ENCODE measurements at places on chromosomes 11 and 22.

DNA sequence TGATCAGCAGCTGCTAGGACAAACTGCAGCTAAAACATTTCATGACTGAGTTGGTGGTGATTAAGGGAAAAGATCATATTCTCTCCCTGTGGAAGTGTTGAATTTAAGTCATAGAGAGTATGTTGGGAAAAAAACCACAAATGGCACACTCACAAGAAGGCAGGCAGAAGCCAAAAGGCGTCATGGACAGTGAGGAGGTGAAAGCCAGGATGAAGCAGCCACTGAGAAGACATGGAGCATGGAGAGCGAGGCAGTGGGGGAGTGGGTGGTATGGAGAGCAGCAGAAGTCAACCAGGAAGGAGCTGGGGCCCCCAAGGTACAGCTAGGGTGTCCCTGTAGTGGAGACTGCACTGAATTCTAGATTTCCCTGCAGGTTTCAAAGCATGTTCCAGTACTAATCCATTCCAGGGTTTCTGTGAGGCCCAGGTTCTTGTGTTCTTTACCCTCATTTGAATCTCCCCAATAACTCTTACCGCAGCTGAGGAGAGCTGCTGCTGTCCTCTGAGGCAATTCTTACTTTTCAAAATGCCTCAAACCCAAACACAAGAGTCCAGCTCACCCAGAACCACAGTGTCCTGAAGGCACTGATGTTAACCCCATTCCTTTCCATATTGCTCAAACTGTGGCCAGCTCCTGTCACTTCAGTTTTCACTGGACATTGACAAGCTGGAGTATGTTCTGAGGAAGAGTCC lies 191.8 kb upstream of the E2F8 start:
- no peak for DNase-seq

DNA sequence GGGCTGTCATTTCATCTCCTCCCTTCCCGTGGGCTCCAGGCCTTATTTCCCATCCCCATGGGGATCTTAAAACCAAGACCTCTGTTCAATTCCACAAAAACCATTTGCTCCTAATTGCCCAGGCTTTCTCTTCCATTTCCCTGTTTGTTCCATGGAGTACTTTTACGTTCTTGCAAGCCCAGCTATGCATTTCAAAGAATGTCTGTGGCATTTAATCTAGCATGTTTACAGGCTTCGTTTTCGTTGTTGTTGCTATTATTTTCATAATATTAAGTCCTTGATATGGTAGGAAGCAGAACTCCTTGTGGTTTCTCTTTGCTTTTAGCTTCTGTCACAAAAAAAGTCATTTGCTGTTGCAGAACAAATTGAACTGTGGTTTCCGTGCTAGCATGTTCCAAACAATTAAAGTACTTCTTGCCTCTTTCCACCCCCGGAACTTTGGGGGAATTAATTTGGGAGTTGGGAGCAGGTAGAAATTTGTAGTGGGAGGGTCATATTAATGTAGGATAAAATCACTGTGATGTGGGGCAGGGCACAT lies 68.1 kb upstream of the SLC22A12 start:
- no peak for DNase-seq

DNA sequence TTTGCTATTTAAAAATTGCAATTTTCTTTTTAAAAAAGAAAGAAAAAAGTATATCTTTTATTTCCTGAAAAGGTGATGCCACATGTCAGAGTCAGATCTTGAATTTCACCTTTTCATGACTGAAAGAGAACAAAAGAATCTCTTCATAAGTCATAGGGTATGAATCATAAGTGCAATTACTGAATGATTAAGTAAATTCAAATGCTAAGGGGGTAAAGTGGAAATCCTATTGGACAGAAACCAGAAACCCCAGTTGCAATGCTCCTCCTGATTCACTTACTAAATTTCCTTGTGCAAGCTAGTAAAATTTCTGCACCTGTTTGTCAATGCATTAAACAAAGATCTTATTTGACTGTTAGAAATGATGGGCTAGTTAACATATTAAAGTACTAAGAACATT lies 8.2 kb upstream of the PRRG4 start:
- DNase-seq, result no peak

GRCh38 chr11:47171856-47172255 lies 4.8 kb downstream of the ARFGAP2 start:
- no peak for DNase-seq

GRCh38 chr22:47918276-47918921 lies 1155.9 kb downstream of the TBC1D22A start:
- no peak for DNase-seq

DNA sequence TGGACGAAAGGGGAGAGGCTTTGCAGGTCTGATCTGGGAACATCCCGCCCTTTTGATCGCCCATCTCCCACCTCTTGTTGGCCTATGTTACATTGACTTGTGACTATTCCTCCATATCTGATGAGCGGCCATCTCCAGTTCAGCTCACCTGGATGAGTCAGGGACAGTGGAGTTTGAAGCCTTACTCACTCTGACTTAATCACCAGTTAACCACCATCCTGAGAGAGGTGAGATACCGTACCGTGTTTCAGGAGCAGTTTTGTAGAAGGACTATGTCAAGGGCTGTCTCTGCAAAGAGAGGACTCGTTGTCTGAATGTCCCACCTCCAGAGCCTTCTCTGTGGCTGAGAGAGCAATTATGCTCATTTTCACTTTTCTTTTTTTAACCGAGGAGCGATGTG lies 771.7 kb downstream of the NTM start:
- DNase-seq, result no peak

GRCh38 chr11:117925198-117925925 lies 3.8 kb downstream of the TMPRSS13 start:
- no peak for DNase-seq

DNA sequence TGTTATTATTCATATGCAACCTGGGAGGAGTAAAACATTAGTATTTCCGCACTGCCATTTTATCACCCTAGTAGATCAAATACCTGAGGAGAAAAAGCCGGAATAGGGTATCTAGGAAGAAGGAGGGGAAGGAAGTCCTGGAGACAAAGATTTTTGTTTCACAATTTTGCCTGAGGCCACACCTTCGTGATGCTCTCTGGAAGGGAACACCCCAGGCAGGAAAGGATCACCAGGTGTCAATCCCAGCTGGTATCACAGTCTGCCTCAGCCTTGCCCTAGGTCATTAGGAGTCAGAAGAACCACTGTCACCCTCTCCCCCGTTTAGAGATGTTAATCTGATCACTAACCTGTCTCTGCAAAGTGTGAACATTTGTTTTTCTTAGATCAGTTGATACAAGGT lies 35.4 kb upstream of the IGSF9B start:
- DNase-seq, result no peak

DNA sequence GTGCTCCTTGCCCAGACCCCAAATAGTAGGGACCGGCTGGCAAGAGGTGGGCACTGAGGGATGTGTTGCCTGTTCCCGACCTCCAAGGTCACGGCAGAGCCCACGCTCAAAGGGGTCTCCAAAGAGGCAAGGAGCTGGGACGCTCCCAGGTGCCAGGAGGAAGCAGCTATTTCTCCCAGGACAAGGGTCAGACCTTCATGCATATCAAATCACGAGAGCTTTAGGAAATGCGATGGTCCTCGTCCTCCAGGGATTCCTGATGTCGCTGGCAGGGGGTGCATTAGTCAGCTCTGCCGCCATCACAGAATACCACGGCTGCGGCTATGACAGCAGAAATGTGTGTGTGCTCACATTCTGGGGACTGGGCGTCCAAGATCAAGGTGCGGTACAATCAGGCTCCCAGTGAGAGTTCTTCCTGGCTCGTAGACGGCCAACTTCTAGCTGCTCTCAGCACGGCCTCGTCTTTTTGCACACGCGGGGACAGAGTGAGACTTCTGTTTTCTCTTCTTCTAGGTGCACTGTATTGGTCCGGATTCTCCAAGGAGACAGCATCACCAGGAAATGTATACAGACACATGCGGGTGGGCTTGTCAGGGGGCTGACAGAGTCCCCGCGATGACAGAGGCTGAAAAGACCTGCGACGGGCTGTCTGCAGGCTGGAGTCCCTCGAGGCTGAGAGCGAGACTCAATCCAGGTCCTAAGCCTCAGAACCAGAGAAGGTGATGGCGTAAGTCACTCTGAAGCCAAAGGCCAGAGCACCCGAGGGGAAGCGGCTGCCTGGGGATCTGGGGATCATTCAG lies 81.6 kb downstream of the SHANK2 start:
- DNase-seq, result no peak

- peak; percentile 75 for DNase-seq
Measured at GRCh38 chr11:67572747-67573419, 10.7 kb upstream of the GSTP1 start.

- no peak for DNase-seq
Measured at GRCh38 chr11:61109671-61110070, 7.4 kb downstream of the CD5 start.

DNA sequence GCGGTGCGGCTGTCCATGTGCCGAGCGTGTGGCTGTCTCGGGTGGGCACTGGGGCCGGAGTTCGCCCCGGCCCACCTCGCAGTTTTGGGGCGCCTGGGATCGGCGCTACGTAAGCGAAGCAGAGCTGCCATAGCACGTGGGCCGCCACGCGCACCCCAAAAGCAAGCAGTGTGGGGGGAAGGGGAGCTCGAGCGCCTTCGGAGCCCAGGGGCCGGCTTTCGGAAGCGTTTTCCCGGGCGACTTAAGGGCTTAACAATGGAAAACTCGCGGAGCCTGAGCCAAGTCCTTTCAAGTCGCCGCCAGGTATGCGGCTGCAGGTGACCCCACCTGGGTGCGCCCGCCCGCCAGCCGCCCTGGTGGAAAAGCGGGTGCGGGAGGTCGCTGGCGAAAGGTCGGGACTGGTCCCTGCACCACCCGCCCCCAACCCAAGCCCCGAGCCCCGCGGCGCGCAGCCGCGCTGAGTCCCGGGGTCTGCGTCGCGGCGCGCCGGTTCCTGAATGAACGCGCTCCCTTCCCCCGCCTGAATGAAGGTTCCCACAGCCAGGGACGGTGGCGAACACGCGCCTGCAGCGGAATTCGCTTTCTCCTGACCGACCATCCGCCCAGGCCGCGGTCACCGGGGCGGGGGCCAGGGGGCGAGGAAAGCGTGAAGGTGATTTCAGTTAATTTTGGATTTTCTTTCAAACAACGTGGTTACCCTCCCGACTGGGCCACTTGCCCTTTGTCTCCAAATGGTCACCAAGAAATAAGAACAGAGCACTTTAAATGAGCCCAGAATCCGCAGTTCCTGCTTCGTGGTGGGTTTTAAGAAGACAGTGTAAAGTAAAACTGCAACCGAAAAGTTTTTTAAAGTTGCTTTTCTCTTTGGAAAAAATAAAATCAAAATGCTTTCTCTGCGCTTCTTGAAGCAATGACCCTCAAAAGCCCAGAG lies 2.8 kb upstream of the CCND1 start:
- no peak for DNase-seq

DNA sequence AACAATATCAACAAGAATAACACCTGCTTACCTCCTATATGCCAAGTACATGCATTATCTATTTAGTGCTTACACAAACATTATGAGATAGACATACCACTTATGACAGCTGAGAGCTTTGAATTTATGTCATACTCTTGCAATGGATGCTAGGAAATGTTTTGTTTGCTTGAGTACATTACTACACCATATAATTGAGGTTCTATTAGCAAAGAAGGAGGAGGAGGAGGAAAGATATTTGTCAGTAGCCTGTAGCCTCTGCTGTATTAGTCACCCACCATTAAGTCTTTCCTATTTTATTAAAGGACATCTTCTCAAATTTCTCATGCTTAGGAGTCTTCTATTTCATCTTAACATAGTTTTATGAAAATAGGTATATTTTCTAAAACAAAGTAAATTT lies 6.4 kb downstream of the ANO5 start:
- no peak for DNase-seq

DNA sequence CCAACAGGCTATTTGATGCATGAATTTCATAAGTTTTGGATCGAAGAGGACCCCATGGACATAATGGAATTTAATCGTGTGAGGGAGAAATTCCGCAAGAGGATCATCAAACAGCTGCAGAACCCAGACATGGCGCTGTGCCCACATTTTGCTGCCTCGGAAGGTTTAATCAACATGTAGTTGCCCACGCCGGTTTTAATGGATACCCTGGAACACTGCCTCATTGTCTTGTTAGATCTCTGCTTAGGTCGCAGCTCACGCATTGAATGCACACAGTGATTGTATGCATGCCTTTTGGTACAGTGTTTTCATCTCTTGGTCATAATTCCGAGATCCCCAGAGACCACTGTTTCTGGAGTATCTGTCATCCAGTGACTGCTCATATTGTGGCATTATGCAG lies 46.8 kb downstream of the SLN start:
- DNase-seq, result no peak

GRCh38 chr11:131910523-131911387 lies 540.3 kb downstream of the NTM start:
- no peak for DNase-seq

DNA sequence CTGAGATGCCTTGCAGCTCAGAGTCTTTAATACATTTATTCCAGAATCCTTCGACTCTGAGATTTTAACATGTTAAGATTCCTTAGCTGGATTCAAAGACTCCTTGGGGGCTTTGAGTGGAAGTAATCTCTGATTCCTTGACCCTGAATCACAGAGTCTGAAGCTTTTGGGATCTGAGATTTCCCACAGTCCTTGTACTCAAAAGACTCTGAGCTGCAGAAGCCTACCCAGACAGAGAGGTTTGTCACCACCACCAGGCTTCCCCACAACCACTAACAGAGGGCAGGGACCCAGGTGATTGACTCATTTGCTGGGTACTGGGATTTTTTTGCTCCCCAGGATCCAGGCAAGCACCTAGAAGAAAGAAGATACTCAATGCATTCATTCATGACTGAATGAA lies 1.4 kb upstream of the SERPINH1 start:
- no peak for DNase-seq

DNA sequence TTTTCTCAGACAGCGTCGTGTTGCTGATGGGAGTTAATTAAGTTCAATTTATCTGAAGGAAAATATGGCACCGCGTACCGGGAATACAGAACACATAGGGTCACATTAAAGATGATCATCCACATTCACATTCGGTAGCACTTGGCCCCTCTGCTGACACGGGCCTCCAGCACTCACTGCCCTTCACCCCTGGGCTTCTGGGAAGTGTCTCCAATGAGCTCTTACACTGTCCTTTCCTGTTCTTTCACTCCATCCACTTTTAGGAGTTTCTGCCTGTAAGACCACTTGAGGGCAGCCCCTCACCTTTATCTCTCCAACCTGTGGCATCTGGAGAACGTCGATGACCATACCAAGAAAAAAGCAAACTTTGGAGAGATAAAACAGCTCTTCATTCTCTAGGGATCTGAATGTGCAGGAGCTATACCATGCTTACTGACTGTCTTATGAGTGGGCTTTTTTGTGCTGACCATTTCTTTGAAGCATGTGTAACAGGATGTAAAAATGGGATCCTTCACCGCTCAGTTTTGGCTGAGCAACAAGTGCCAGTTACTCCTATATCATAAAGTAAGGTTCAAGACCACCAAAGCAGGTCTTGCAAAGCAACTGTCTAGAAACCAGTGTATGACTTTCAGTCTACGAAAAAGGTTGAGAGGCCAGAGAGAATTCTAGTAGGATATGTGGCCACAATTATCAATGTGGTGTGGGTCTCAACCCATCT lies 1.1 kb upstream of the SERGEF start:
- DNase-seq, result no peak

Measured in SHP77 treated with DMSO at 0.1 percent for 48 hours (cell line).